ENCODE measurements at places on chromosomes 12 and 14.

GRCh38 chr14:98136012-98136789 is 1135.8 kb downstream of the BCL11B start:
- no peak for DNase-seq

DNA sequence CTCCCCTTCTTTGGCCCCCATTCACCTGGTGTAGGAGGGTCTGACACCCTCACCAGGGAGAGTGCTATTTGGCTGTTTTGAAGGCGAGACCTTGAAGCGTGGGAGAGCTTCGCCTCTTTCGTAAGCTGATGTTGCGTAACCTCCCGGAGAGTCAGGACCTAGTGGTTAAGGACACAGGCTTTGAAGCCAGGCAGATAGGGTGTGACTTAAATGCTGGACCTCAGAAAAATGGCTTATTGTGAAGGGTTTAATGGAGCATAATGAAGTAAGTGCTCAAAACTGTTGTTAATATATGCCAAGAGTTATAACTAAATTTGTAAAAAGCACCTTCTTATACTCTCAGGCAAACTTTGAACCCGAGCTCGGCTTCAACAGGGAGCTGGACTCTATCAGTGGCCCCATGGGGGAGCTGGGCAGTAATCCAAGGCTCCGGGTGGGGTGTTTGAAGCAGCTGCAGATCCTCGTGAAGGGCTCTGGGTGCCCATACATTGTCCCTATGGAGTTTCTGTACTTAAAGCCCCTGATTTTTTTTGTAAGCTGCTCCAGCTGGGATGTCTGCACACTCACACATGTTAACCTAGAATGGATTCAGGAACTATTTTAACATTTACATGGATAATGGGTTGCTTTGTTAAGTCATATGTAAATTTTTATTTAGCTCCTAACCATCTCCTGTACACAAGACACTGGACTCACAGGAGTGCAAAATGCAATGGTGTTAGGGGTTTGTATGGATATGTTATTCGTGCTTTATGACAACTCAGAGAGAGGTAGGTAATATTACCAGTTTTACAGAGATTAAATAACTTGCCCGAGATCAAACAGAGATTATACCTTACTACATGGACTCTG is 26.0 kb downstream of the PPFIBP1 start:
- DNase-seq: peak; percentile 94

- DNase-seq: no peak
These were observed 966.2 kb downstream of the NRXN3 start for GRCh38 chr14:79136071-79137044.

- no peak for DNase-seq
These were observed 15.9 kb downstream of the GALNT8 start for GRCh38 chr12:4736091-4736490.
